ENCODE measurements at places on chromosomes 5 and 9.

DNA sequence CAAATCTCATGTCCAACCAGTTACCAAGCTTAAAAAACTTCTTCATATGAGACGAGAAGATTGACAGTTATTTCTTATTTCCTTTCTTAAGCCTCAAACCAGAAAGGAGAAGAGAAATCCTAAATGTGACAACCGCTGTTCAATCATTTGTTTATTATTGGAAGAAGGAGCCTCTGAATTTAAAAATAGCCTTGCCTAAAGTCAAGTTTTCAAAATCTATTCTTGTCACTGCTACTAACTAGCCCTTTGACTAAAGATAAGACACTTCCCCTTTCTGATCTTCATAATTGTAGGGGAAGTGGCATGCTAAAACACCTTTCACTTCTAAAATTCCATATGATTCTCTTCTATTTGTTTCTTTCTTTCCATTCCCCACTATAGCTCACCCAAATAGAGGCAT is 106.2 kb upstream of the EMB start:
- no peak for DNase-seq

GRCh38 chr5:75199946-75200345 is 36.7 kb downstream of the ANKRD31 start:
- no peak for DNase-seq

DNA sequence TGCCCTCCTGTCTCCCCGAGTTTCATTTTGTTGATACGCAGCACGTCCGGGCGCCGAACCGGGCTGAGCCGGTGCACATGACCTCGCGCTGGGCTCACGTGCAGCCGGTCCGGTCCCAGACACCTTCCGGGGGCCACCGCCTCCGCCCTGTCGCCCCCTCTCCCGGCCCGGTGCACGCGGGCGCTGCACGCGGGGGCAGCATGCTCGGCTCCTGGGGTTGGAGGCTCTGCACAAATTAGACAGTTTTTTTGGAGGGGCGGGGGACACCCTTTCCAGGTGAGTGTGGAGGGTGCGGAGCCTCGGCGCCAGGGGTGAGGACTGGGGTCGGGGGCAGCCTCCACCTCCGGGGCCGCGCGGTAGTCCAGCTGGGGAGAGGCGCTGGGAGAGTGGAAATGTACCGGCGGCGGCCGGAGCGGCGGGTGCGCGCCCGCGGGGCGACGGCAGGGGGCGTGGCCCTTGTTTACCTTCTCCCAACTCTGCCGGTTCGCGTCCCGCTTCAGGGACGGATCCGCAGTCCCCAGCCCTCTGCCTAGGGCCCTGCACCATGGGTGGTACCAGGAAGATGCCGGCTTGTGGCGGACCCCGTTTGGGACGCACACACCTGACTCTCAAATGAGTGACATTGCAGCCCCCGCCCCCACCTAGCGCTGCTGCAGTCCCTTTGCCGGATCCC is 1.1 kb downstream of the JADE2 start:
- peak; percentile 79 for DNase-seq

DNA sequence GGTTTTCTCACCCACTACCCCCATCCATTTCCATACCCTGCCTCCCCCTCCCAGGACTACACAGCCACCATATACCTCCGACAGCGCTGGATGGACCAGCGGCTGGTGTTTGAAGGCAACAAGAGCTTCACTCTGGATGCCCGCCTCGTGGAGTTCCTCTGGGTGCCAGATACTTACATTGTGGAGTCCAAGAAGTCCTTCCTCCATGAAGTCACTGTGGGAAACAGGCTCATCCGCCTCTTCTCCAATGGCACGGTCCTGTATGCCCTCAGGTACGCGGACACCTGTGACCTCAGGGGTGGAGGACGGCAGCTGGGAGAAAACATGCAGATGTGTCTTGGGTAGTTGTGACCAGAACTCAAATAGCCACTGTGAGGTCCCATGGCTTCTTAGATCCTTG is 11.6 kb downstream of the GABRP start:
- DNase-seq = no peak

DNA sequence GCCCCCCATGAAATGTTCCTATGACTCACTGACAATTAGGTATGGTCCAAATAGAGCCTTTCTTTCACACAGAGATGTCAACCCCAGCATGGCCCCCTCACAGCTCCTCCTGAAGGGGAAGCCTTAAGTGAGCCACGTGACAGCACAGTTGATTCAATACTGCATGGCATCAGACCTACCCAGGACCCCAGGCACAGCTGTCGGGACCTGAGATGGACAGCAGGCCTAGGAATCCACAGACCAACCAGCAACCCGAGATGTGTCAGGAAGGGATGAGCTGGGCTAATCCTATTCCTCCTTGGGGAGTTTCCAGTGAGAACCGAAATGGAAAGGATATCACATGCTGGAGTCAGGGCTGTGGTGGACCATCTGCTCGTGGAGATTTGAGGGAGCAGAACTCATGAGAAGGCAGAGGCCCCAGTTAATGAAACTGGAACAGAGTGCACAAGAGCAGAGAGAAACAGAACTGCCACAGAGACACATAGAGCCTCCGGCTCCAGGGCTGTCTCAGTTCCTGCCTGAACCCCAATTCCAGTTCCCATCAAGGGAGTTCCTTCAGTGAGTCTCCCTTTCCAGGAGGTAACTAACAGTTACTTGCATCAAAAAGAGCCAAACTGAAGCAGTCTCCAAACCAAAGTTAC is 42.1 kb upstream of the SMIM23 start:
- no peak for DNase-seq

DNA sequence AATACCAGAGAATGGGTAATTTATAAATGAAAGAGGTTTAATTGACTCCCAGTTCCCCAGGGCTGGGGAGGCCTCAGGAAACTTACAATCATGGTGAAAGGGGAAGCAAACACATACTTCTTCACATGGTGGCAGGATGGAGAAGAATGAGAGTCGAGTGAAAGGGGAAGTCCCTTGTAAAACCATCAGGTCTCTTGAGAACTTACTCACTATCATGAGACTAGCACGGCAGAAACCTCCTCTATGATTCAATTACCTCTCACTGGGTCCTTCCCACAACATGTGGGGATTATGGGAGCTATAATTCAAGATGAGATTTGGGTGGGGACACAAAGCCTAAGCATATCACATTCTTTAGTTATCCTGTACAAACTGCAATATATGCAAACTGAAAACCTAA is 609.4 kb downstream of the MTRR start:
- no peak for DNase-seq

GRCh38 chr5:139747583-139748504 is 47.8 kb upstream of the PSD2 start:
- DNase-seq = peak; percentile 60

- DNase-seq = no peak
These were observed 265.3 kb downstream of the MLLT3 start for GRCh38 chr9:20357037-20357432.

DNA sequence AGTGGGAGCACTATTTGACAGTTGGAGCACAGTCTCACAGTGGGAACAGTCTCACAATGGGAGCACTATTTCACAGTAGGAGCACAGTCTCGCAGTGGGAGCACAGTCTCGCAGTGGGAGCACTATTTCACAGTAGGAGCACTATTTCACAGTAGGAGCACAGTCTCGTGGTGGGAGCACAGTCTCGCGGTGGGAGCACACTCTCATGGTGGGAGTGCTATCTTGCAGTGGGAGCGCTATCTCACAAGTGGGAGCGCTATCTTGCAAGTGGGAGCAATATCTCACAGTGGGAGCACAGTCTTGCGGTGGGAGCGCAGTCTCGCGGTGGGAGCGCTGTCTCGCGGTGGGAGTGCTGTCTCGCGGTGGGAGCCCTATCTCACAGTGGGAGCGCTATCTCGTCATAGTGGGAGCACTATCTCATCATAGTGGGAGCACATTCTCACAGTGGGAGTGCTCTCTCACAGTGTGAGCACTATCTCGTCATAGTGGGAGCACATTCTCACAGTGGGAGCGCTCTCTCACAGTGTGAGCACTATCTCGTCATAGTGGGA is 56.1 kb downstream of the MED10 start:
- DNase-seq = no peak

GRCh38 chr9:21811914-21812313 is 9.5 kb downstream of the MTAP start:
- DNase-seq = no peak

- DNase-seq = no peak
These were observed 310.0 kb downstream of the GLIS3 start for GRCh38 chr9:3989915-3990314.

GRCh38 chr5:2574155-2574554 is 177.3 kb downstream of the IRX2 start:
- no peak for DNase-seq

DNA sequence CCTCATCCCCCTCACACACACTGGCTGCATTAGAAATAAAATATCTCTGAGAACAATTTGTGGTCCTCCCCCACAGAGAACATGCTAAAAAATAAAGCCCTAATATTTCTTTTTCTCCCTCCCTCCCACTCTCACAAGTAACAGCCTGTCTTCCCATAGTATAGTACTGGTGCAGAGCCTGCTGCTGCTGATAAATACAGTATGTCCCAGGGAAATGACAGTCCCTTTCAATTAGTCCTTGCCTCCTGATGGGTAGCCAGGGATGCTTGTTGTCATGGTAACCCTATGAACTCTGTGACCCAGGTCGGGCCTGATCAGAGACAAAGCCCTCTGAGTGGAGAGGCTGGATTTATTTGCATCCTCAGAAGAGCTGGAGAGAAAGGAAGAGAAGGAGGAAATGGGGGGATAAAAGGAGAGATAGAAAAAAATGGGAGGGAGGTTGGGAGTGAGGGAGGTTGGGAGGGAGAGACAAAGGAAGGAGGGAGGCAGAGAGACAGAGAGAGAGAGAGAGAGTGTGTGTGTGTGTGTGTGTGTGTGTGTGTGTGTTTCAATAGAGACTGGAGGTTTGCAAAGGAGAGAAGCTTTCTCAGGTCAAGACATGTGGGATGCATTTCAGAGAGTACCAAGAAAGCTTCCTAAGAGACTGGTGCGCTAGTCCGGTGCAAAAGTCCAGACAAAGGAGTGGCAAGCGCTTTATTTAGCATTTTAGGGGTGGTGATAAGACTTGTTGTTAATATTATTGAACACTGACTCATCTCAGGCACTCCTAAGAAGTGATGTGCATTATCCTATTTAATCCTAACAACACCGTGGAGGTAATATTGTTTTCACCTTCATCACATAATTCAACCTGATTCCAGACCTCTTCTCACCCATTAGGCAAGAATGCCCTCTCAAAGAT is 260.8 kb downstream of the FAM114A2 start:
- DNase-seq = peak; percentile 54

DNA sequence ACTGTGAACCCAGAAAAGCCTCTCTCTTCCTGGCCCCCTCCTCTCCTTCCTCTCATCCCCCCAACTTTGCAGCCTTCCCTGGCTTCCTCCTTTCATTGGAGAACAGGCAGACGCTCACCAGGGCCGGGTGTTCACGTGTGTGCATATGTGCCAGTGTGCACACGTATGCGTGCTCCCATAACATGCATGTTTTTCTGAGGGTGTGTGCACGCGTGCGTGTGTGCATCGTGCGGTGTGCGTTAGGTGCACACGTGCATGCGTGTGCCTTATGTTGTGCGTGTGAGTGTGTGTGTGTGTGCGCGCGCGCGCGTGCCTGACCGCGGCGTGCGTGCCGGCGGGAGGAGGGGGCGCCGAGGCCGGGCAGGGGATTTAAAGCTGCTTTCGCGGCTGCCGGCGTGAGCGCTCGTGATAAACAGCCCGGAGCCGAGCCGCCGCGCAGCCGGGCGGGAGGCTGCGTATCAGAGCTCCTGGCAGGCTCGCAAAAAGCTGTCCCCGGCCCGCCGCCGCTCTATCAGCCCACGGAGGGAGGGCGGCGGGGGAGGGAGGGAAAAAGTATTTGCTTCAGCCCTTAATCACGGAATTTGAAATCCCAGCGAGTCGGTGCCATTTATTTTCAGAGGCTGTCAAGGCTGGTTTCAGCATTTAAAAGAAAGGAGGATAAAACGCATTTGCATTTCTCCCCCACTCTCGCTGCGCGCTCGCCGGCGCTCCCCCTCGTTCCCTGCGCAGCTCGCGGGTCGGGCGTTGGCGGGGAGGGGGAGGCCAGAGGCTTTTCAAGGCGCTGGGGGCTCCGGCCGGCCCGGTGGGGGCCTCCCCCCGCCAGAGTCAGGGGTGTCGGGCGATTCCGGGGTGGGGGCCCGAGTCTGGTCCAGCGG is 183.9 kb downstream of the C9orf50 start:
- DNase-seq = peak; percentile 64

DNA sequence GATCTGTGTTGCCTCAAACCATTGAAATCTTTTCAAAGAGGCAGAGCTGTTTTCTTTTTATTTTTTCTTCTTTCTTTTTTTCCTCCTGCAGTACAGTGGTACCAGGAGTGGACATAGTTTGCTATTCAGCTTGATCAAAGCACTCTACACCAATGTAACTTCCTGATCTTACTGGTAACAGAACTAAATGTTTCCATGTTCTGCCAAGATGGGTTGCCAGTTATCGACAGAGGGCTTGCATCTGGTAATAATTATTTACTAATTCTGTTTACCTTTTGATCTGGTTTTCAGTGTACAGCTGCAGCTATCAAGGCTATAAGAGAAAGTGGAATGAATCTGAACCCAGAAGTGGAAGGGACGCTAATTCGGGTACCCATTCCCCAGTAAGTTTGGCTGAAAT is 26.8 kb downstream of the MRRF start:
- no peak for DNase-seq

DNA sequence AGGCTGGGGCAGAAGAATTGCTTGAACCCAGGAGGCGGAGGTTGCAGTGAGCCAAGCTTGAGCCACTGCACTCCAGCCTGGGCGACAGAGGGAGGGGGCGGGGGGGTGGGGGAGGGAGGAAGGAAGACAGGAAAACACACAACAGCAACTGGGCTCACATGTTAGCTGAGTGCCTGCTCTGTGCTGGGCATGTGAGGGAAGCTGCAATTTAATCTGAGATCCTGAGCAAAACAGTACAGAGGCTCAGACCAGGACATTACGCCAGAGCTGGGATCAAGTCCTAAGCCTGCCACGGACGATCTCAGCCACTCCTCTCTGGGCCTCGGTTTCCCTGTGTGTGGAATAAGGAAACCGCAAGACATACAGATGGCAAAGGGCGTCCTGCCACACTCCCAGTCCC is 119.1 kb downstream of the VAV2 start:
- DNase-seq = no peak

GRCh38 chr9:71774920-71775319 is 6.6 kb upstream of the CEMIP2 start:
- DNase-seq = no peak

DNA sequence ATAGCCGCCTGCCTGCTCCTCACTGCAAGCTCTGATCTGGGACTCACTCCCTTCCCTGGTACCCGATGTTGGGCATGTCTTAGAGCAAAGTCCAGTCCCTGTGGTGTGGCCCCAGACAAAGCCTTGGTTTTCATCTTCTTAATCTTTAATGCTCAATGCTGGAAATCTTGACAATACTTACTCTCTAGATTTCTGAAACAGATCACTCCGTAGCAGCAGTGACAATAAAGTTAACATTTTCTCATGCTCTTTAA is 260.2 kb upstream of the IRX2 start:
- DNase-seq = no peak

DNA sequence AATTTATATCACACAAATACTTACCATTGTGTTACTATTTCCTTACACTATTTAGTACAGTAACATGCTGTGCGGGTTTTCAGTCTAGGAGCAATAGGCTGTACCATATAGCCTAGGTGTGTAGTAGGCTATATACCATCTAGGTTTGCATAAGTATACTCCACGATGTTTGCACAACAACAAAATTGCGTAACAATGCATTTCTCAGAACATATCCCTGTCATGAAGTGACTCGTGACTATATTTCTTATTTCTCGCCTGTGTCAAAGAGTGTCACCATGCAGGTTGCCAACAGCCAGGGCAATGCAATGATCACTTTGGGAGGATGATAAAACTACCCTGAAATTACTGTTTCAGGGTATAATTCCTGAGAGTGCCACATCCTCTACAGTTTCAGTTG is 65.6 kb upstream of the CD180 start:
- DNase-seq = no peak

All from Ammon's horn (tissue), 1 donor.